ENCODE measurements at places on chromosomes 7 and 10.

DNA sequence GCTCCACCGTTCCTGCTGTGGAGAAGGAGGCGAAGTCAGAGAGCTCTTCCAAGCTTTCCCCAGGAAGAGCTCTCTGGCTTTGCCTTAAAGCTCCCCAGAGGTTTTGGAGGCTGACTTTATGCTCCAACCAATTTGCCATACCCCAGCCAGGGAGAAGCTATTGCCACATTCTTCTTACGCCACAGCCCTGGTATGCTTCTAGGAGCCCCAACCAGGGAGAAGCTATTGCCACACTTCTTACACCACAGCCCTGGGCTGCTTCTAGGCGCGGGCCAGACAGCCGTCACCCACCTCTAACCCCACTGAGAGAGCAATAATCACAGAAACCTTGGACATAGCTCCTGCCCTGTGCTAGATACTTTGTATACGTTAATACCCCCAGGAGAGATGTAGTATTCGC is 951 bp downstream of the ELOVL3 start:
- no peak for DNase-seq

- DNase-seq: no peak
Observed at GRCh38 chr10:88207121-88207546, 343.7 kb downstream of the PTEN start.

DNA sequence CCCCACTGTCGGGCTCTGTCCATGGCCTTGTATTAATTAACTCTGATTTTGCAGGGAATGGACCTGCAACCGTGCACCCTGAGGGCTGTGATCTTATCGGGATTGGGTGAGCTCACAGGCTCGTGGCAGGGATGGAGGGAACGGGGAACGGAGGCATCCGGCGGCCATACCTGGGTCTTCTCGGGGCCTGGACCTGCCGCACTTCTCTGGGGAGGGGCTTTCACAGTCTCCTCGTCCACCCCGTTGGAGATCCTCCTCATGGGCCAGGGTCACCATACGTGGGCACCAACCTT is 57.5 kb upstream of the SHH start:
- DNase-seq: peak; percentile 68

- no peak for DNase-seq
Observed at GRCh38 chr10:115157357-115157756, 64.2 kb downstream of the ATRNL1 start.

DNA sequence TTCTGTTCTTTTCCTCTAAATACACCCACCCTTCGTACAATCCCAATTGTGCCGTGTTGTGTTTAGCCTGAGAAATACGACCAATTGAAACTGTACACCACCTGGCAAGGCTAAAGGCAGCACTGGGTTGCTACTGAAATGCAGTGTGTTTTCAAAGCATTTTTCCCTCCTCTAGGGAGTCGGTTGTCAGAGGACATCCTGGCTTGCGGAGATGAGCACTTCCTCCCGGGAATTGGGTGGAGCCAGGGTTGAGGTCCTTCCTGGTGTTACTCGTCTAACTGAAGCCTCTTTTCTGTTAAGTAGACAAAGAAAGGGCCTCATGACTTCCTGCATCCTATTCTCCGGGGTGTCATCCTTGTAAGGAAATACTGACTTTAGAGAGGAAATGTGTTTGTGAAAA is 133.5 kb downstream of the MTPAP start:
- DNase-seq: no peak

GRCh38 chr7:139095194-139095659 is 14.3 kb downstream of the ZC3HAV1 start:
- no peak for DNase-seq

GRCh38 chr10:133039107-133039802 is 48.5 kb upstream of the ADGRA1 start:
- no peak for DNase-seq

- no peak for DNase-seq
Observed at GRCh38 chr7:38669965-38670520, 38.9 kb upstream of the AMPH start.

Measured in osteocyte (in vitro differentiated cells).